ENCODE measurements at places on chromosomes 4 and X.

DNA sequence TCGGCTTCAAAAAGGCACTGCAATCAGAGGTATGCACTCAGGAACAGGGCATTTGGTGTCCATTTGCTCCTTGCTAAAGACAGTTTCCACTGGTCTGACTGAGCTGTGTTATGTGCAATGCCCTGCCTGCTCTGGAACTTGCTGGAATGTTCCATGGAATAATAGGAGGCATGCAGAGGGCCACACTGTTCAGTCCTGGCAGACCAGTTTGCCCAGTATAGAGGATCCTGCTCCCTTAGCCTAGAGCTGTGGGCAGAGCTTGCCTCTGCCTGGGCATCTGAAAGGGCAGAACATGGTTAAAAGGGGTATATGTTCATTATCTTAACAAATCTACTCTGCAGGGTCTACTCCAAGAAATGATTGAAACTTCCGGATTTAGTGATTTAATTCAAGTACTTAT, 27.8 kb upstream of the CD99L2 start:
- DNase-seq: no peak

GRCh38 chr4:123304151-123304964, 92.2 kb upstream of the SPRY1 start:
- no peak for DNase-seq

DNA sequence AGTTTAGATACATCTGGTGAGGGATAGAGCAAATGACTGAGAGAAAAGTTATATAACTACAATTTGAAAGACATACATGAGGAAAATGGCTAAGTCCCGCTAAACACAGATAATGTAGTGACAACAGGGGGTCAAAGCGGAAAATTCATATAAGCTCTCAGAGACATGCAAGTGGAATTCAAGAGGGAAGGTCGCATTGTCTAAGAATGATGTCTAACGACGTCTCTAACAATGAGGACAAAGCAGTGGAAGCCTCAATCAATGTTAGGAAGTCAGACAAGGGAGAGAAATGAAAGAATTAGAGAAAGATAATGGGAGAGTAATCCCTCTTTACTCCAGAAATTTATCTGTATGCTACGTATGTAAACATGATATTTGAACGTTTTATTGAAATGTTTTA, 113.4 kb downstream of the ANTXR2 start:
- no peak for DNase-seq

DNA sequence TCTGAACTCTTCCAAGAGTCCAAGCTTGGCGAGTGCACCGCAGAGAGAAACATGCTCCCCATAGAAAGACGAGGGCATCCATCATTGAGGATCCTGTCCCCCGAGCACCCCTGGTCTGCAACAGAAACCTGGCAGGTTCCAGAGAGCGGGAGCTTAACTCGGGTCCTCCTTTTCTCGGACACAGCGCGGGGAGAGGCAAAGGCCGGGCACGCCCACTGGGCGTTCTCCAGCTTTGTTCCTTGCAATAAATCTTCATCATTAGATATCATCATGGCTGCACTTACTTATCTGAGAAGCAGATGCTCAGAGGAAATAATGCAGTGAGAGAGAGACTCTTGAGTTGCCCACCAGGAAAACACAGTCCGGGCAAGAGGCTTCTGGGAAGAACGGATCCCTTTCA, 90.1 kb upstream of the PSAPL1 start:
- no peak for DNase-seq

DNA sequence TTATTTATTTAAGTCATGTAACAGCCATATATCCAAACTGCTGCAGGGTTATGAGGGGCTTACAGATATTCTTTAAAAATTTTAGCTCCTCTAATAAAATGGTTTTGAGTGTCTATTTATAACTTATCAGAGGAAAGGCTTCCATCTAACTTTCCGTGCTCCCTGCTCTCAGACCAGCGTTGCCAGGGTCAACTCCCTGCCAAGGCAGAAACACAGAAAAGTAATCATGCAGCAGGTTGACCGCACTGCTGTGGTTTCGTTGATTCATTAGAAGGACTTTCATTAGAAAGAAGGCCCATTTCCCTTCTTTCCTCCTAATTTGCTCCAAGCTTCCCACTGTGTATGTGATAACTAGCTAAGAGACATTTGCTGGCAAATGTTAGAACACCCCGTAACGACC, 33.9 kb downstream of the BCLAF3 start:
- DNase-seq: no peak

- DNase-seq: no peak
Measured at GRCh38 chr4:99352602-99353537, at the start of gene ADH1C. Gene ADH1C, minus strand, starts transcription at chr4:99352746. Its CDS starts 71 bp downstream, at chr4:99352675.
